Cerebellar nuclear complex (tissue), 1 donor: ENCODE measurements at places on chromosomes 4 and X.

- no peak for DNase-seq
These were observed 36.6 kb downstream of the JADE1 start for GRCh38 chr4:128846063-128846462.

- no peak for DNase-seq
These were observed 1.6 kb downstream of the PCDH10 start for GRCh38 chr4:133150486-133151340.

DNA sequence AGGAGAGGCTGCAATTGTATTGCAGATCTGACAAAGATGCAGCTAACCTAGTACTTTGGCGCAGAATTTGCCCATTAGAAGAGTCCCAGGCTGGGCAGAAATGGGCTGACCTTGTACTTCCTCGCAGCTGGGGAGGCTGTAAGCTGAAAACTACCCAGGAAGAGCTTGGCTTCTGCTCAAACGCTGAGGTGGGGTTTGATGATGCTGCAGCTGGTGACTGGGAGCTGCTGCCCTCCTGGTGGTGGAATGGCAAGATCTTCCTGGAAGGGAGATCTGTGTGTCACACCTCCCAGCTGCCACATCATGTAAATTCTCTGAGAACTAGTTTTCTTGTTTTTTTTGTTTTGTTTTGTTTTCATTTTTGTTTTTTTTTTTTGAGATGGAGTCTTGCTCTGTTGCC lies 17.4 kb downstream of the CCNG2 start:
- no peak for DNase-seq

GRCh38 chrX:68732906-68733493 lies 85.5 kb downstream of the STARD8 start:
- DNase-seq: no peak

DNA sequence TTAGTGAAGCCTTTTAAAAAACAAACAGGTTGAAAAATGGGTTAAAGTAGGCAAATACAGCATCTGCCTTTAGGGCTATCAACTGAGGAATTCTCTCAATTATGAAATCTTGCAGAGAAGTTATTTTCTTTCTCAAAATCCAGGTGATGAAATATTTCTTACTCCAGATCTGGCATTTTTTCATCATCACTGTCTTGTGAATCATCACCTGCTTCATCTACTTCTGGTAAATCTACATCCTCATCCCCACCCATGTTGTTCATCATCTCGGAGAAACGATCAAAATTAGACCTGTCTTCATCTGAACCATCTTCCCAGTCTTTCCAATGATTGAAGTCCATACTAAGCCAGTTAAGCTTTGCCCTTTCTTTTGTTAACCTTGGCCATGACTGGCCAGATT lies 33.3 kb upstream of the HPF1 start:
- DNase-seq: no peak

- DNase-seq: no peak
These were observed 582.7 kb upstream of the AADAT start for GRCh38 chr4:170672381-170672965.

DNA sequence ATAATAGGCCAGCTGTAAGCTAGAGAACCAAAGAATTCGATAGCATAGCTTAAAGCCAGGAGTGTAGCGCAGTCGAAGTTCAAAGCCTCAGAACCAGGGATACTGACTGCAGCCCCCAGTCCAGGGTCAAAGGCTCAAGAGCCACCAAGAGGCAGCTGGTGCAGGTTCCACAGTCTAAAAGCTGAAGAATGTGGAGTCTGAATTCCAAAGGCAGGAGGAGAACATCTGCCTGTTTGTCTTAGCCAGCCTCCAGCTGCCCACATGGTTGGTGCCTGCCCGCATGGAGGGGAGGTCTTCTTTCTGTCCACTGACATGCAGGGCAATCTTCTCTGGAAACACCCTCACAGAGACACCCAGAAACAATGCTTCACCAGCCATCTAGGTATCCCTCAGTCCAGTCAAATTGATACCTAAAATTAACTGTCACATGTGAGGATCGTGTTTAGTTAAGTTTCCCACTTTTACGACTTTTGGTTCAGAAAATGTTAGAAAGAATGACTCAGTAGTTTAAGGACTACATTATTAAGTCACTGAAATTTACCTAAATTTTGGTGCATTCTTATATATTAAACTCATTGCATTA lies 52.8 kb upstream of the RHOH start:
- DNase-seq: no peak

- DNase-seq: no peak
These were observed 352.3 kb downstream of the GRXCR1 start for GRCh38 chr4:43244688-43245382.

DNA sequence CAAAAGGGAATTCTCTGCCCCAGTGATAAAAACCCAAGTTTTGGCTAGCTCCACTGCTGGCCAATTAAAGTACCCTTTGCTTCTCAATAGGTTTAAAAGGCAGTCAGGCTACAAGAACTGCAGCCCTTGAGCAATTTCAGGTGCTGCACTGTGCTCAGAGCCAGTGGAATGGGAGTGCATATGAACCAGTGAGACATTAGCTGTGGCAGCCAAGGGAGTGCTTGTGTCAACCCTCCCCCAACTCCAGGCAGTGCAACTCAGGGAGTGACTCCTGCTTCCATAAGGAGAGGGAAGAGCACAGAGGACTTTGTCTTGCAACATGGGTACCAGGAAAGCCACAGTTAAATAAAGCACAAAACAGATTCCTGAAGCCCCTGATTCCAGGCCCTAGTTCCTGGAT lies 61.6 kb upstream of the VAMP7 start:
- DNase-seq: no peak

- DNase-seq: no peak
These were observed 34.5 kb downstream of the RPS6KA6 start for GRCh38 chrX:84153538-84153937.

DNA sequence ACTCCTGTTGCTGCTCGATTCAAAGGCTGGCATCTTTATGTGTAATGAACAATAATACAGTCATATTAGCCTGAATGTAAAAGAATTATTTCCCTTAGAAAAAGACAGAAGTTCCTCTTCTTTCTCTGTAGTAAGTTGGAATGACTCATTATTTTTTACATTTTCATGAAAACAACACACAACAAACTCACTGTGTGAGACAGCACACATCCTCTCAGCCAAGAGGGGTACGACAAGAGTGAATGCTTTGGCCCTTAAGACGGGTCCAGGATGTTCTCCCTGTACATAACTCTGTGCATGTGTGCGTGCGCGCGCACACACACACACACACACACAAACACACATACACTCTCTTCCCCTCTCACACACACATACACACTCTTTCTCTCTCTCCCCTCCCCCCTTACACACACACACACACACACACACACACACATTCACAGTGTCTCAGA lies 72.8 kb downstream of the MANBA start:
- DNase-seq: no peak

DNA sequence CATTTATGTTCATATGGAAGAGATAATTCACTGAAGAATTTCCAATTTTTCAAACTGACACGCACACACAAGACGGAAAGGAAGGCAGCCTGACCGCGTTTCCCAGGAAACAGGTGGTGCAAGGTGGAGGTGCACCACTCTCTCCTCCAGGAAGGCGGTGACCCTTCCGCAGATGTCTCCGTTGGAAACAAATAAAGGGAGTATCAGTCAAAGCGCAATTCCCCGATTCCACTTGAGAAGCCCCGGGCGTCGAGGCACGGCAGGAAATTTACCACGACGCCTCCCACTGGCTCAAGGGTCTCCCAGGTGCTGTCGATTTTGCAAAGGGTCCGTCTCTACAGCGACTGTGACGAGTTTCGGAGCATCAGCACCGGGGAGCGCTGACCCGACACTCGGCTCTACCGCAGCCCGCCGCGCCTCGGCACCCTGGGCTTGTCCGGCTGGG lies 770 bp upstream of the TIGD2 start:
- peak; percentile 41 for DNase-seq

- no peak for DNase-seq
These were observed 104.0 kb downstream of the TMA16 start for GRCh38 chr4:163598489-163598888.

DNA sequence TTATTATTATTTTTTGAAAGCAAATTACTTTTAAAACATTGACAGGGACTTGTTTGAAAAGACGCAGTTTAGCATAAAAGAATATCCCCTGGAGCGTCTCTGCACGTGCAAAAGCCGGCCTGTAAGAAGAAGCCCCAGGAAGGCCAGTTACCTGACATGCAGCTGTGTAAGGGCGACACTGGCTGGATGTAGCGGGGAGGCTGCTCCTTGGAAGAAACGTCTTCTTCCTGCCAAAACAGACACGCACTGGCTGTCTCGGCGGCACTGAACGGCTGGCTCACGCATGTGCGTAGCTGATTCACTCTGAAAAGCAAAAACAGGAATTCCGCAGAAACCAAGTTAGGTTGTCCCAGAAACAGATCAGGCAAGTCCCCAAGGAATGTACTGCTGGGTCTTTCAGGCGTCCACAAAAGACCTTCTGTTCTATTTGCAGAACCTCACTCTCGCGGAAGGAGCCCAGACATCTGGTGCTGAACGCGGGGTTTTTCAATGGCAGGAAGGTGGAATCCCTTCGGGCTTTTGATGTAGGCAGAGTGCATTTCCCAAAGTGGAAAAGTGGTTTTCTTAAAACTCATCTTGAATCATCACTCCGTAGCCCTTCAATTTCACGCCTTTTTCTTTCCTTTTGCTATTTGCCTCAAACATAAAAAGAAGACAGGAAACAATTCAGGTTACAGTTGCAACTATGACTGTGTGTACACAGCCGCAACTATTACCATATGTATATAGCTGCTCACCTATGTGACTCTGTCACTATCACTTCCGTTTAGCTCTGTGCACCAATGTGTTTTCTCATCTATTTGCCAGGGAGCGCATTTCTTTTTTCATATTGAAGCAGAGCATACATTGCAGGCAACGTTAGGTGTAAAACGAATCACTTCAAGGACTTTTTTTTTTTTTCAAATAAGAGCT lies 38.1 kb upstream of the ARSH start:
- DNase-seq: no peak

- no peak for DNase-seq
These were observed 32.3 kb upstream of the CXCL8 start for GRCh38 chr4:73707918-73708577.

- no peak for DNase-seq
These were observed 1197.2 kb downstream of the PCDH7 start for GRCh38 chr4:31917334-31917733.

GRCh38 chr4:138903185-138903584 lies 112.4 kb upstream of the NOCT start:
- no peak for DNase-seq

GRCh38 chrX:77003956-77004355 lies 443.2 kb upstream of the FGF16 start:
- DNase-seq: no peak

GRCh38 chrX:15790769-15791290 lies 546 bp downstream of the ZRSR2 start:
- DNase-seq: no peak

GRCh38 chr4:6362896-6363295 lies 93.2 kb downstream of the WFS1 start:
- DNase-seq: no peak

- no peak for DNase-seq
These were observed 331.1 kb downstream of the GPAT3 start for GRCh38 chr4:83866834-83867621.

GRCh38 chrX:1124531-1124930 lies 87.9 kb downstream of the CRLF2 start:
- no peak for DNase-seq

GRCh38 chr4:164930647-164931046 lies 46.8 kb downstream of the TRIM61 start:
- DNase-seq: no peak

DNA sequence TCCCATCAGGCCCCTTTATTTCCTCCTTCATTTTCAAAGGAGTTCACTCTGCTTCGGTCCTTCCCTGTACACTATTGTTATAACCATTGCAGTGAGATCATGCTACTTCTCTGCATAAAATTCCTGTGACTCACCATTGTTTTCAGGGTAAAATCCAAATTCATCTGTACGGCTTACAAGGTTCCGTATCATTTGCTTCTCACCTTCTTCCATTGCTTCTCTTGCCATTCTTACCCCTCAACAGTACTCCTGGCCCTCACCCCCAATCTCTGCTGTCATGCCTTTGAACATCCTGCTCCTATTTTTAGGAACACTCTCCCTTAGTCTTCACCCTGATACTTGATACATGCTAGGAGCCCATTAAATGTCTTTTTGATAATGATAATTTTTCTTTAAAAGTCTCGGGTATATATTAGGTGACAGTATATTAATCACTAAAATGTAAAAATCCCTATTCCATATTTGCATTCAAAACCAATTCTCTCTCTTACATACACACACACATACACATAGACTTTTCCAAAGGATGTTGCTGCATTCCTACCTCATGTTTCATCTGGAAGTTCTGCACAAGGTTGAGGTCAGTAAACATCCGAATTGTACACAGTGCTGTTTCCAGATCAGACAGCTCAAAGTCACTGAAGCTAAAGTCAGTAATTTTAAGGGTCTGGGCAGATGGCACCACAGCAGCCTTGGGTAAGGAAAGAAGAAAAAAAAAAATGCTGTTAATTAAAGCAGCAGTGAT lies 103.4 kb downstream of the PDE5A start:
- DNase-seq: no peak

DNA sequence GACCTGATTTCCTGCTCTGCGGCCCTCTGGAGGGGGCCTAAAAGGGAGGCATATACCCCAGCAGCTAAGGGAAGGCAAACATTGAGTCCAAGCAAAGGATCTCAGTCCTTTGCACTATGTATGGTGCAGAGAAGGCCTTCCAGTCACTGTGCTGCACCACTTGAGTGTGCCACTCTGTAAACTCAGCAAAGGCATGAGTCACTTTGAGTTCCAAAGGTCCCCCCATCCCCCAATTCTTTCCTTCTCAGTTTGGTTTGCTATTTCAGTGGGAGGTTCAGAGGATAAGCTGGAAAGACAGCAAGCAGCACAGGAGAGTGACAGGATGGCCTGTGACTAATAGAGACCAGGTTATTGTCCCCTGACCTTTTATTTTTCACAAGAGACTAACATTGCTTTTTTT lies 131.3 kb downstream of the FHDC1 start:
- no peak for DNase-seq

DNA sequence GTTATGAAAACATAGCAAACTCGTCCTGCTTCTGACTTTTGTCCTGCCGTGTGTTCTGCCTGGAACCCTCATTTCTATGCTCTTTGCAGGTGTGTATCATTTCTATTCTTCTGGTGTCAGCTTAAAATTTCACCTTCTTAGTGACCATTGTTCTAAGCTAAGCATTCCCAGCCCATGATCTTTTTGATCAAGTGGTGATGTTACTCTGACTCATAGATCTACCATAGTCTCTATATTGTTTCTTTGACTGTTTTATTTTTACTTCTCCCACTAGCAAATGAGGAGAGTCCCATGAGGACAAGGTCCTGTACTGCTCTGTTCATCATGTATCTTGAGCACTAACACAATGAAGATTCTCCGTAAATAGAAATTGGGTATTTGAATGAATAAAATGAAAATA lies 14.1 kb upstream of the CXCL6 start:
- no peak for DNase-seq

GRCh38 chr4:113869743-113870375 lies 108.3 kb upstream of the CAMK2D start:
- DNase-seq: no peak
